ENCODE measurements at places on chromosomes 12 and 14.

DNA sequence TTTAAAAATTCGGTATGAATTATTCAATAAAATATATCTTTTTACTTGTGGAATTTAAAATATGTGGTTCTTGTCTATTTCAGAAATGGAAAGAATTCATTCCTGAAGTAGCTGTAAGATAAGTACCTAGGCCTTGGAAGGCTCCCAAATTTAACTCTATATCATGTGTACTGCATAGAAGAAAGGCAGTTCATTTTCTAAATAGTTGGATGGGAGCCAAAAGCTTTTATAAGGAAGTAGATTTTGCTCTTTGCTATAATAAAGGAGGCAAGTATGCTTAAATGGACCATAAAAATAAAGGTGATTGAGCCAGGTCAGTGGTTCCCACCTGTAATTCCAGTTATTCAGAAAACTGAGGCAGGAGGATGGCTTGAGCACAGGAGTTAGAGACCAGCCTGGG lies 187.5 kb downstream of the ATXN7L3B start:
- no peak for DNase-seq

DNA sequence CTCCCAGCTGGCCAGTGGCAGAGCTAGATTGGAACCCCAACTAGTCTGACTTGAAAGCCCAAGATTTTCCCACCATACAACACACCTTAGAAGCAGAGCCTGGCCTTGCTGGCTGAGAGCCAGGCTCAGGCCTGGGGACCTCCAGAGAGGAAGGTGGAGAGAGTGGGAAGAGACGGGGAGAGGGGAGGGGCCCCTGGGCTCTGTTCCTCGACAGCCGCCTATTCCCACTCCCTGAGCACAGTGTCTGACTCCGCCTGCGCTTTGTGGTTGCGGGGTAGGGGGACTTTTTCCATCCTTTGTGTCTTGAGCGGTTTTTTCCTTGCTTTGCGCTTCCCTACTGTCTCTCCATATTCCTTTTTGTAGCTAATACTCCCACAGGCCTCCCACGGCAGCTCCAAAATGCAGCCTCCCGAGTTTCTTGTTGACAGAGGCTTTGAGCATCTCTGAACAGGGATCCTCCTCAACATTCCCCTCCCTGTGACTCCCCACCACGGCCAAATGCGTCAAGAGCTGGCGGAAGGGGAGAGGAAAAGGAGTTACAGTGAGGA lies 4.0 kb upstream of the KCNH3 start:
- DNase-seq, result no peak

DNA sequence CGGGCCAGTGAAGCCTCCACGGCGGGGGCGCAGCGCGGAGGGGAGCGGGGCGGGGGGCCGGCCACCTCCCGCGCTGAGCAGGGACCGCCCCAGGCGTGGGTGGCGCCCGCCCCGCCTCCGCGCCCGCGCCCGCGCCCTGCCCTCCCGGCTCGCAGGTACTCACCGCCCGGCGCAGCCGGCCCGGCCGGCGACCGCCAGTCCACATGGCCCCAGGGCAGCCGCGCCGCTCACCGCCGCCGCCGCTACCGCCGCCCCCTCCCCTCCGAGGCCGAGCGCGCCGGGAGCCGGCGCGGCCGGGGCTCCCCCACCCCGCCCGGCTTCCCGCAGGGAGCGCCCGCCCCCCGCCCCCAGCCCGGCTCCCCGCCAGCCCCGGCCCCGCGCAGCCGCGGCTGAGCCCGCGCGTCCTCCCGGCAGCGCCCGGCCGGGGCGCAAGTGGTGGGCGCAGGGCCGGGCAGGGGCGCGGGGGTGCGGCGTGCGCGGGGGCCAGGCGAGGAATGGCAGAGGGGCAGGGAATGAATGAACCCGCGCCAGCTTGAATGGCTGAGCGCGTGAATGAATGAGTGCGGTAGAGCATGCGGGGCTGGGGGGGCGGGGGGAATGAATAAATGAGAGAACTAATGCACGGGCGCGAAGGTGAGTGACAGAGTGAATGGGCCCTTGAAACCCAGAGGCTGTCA lies at the start of gene BEGAIN:
TSS of gene BEGAIN (minus strand) at position 332 of the 677 bp plus-strand sequence. CDS start at position 205, 127 bp downstream.
- DNase-seq, result no peak

- no peak for DNase-seq
Measured at GRCh38 chr14:89317051-89317691, 99.9 kb downstream of the FOXN3 start.

GRCh38 chr12:57620936-57621496 lies 9.8 kb downstream of the ARHGEF25 start:
- DNase-seq, result no peak
